GF-D8 (cell line): ENCODE measurements at places on chromosomes 2 and 18.

DNA sequence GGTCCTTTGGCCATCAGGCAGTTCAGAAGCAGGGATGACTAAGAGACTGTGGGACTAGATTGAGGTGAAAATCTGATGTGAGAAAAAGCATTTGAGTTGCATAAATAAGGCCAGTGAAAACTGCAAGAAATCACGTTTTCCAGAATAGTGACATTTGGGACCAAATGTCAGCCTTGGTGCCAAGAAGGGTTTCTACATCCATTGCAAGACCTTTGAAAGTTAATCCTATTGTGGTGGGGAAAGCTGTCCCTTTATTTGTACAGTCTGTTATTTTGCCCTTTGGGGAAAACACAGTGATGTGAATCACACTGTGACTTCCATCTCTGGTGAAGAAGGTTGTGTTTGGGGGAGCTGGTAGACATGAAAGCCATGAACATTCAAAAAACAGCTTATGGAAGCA is 153.5 kb upstream of the SIX2 start:
- DNase-seq, result no peak

DNA sequence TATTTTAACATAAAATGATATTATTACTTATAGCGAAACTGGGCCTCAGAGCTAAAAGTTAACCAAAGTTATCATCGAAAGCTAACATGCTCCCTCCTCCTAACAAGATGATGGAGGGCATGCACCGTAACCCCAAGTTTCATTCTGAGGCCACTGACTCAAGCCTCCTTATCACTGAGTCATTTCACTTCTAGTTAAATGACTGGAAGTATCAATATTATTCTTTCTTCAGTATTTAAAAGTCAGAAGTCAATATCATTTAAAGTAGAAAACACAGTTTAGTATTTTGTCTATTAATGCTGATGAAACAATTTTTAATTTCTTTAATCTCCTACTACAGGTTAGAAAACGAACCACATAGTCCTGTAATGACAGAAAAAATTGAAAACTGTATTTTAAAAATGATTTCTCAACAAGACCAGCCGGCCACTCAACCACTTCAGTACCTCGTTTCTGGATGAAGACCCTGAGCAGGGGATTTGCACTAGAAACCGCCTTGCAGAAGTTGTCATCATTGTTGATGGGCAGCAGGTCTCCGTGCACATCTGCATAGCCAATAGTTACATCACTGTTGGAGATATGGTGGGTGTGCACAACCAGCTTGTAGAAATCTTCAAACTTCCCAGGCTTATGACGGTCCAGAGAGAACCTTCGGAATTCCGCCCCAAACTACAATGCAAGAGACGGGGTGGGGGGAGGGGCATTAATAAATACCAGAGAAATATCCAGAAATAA is 44.9 kb downstream of the PARD6G start:
- no peak for DNase-seq

GRCh38 chr2:19363474-19363778 is 5.0 kb upstream of the OSR1 start:
- no peak for DNase-seq

DNA sequence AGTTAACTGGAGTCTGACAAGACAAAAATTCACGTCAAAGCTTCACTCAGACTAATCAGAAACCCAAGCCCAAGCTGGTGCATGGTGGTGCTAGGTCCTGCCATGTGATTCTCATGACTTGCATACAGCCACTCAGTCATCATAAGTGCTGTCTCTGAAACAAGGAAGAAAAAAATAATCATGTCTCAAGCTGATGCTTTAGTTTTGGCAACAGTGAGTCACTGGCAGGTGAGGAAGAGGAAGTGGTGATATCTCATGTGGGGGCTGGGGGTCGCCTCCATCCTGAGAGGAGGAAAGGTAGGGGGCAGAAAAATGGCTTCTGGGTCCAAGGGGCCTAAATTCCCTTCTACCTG is 136.3 kb downstream of the TMEM163 start:
- no peak for DNase-seq

DNA sequence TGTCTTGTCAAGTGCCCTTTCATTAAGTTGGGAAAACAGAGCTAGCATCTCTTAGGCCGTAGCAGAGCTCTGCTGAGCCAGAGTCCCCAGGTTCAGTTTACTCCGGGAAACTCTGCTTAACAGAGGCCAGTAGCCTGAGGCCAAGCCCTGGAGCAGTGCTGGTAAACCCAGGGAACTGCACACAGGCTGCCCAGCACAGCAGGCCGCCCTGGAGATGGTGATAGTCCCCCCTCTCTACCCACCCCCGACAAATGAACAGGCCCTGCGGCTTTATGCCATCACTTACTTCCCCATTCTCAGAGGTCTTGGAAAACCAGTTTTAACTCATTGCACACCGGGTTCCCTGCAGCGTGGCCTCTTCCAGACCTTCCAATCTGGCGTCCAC is 3.5 kb downstream of the CNNM4 start:
- peak; percentile 49 for DNase-seq

DNA sequence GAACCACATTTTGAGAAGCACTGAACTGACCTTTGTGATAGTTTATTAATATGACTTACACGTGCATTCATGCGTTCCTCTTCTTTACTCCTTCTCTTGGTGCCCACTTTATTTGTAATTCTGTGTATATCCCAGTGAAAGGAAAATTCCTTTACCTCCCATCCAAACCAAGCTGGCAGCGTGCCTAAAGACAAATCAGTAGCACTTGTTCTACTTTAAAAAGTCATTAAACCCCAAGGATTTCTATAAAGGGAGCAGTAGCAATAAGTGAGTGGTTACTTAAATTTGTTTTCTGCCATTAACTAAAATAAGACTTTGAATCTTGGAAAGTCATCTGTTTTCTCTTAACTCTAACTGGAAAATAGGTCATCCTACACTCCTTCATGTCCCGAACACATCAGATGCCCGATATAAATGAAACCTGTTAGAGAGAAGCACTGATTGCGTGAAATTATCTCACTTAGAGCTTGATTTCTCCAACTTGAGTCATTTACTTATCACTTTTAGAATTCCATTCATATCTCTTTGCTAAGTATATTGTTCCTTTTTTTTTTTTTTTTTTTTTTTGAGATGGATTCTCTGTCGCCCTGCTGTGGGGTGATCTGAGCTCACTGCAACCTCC is 10.7 kb downstream of the PIK3C3 start:
- DNase-seq, result no peak

- no peak for DNase-seq
Measured at GRCh38 chr2:88602022-88602421, 25.2 kb downstream of the EIF2AK3 start.

DNA sequence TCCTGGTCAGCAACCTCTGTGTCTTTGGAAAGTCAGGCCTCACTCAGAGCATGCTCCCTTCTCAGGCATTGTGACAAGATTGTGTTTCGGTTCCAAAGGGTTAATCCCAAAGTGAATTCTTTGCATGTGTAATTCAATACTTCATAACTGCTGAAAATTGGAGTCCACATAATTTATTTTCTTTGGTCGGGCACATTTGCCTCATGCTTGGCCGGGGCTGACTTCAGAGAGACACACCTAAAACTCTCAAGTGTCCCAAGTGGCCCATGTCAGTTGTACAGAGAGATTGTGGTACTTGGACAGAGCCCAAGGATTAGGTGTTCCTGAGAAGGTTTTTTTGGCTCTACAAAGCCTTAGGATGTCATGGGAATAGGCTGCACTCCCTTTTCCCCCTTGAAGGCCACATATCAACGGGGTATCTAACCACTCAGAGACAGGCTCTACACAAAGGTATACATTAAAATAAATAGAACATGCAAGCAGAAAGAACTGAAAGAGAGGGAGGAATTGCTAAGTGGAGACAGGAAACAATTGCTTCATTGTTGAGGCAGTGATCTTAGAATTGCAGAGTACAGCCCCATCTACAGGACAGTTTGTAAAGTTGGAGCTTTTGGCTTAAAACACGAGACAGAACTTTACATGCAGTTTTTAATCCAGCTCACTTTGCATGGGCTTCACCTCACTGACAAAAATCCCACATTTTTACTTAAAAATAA is 1232.3 kb upstream of the ZEB2 start:
- peak; percentile 58 for DNase-seq
